ENCODE measurements at places on chromosomes 12 and 14. TPM values are rescaled to one million over a fixed set of nuclear protein-coding genes. Genes with fewer than 3 reads are reported as not detected.

DNA sequence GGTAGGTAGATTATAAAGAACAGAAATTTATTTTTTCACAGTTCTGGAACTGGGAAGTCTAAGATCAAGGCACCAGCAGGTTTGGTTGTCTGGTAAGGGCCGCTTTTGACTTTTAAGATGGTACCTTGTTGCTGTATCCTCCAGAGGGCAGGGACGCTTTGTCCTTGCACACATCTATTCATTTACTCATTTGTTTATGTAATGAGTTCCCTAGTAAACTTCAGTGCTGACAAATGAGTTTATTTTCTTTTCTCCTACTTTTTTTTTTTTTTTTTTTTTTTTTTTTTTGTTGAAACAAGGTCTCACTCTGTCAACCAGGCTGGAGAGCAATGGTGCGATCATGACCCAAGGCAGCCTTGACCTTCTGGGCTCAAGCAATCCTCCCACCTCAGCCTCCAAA lies 195.7 kb downstream of the FBXL14 start:
- DNase-seq: peak; percentile 75

GRCh38 chr14:76007379-76007778 lies 21.8 kb downstream of the IFT43 start:
- DNase-seq: no peak

GRCh38 chr14:103808403-103809001 lies 38.9 kb downstream of the PPP1R13B start:
- peak; percentile 63 for DNase-seq

DNA sequence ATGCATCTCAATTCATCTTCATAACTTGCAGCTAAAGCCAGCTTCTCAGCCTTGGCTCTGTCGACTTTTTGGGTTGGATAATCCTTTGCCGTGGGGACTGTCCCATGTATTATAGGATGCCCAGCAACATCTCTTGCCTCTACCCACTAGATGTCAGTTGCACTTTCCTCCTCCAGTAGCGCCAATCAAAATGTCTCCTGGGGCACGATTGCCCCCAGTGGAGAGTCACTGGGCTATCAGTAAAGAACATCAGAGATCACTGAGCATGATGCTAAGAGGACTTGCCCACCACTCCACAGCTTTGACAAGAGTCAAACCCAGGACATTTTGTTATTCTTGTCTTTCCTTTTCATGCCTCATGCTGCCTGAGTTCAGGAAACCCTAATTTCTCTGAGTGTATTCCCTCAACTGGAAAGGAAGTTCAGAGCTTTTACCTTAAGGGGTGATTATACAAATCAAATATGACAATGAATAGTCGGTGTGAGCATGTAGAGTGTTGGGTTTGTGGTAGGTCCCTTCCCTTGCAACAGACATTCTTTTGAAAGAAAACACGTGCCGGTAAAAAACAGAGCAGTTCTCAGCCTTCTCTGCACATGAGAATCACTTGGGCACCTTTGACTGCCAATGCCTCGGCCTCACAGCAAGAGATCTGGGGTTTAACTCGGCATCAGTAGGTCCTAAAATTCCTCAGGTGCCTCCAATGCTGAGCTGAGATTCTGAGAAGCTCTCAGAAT lies 980.6 kb downstream of the VRK1 start:
- DNase-seq: no peak

DNA sequence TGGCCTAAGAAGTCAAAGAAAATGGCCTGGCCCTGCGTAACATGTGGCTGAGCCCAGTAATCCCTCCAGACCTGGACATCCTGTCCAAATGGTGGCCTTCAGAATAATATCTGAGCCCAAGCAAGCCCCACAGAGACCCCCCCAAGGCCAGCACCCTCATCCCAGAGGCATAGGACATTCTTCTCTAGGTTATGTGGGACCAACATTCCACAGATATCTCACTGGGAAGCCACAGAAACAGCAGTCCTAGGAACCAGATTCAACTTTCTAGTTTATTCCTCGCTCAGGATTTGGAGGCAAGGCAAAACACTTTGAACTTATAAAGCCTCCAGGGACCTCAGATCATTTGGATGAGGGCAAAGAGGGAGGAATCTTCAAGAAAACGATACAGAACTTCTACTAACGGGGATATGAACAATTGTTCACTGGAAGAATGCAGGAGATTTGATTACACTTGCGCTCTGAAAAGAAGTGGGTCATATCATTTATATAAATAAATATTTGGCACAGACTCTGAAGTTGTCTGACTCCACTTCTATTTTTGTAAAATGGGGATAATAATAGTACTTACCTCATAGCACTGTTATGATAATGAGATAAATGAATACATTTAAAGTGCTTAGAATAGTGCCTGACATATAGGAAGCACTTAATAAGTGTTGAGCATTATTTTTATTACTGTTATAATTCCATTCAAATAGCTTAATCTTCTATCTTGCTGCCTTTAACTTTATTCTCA lies 171.5 kb downstream of the NUAK1 start:
- no peak for DNase-seq

- no peak for DNase-seq
These were observed 19.5 kb downstream of the PTGDR start for GRCh38 chr14:52286661-52287649.

DNA sequence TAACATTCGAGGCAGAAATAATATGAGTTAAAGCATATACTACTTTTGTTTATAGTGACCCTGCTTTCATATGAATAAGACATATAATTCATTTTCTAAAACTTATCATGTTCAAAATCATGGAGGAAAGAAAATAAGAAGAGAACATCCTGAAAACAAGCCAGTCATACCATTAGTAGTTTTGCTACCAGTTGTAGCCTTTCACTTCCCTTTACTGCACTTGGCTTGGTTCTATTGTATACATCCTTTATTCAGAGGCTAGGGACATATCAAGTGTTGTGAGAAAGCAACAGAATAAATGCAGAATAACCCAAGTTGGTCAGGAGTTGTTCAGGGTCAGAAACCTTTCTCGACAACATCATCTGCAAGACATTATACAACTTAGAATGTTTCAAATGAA lies 598.7 kb downstream of the SOX5 start:
- DNase-seq: no peak

DNA sequence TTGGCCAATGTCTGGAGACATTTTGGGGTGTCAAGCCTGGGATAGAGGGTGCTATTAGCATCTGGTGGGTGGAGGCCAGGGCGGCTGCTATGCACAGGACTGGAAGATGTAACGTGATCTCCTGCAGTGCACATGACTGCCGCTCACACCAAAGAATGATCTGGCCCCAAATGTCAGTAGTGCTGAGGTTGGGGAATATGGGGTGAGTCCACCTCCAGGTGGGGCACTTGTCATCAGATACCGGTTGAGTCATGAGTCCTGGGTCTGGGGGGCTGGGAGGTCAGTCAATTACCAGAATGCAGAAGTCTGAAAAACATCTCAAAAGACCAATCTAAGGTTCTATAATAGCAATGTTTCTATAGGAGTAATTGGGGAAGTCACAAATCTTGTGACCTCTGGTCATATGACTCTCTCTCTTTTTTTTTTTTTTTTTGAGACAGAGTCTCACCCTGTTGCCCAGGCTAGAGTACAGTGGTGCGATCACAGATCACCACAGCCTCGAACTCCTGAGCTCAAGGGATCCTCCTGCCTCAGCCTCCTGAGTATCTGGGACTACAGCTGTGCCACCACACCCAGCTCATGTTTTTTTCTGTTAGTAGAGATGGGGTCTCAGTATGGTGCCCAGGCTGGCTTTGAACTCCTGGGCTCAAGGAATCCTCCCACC lies 6.0 kb upstream of the SDSL start:
- no peak for DNase-seq

GRCh38 chr14:104680806-104681688 lies 8.4 kb upstream of the INF2 start:
- peak; percentile 82 for DNase-seq

- DNase-seq: peak; percentile 45
These were observed 62.3 kb downstream of the PTPN21 start for GRCh38 chr14:88492272-88493089.

DNA sequence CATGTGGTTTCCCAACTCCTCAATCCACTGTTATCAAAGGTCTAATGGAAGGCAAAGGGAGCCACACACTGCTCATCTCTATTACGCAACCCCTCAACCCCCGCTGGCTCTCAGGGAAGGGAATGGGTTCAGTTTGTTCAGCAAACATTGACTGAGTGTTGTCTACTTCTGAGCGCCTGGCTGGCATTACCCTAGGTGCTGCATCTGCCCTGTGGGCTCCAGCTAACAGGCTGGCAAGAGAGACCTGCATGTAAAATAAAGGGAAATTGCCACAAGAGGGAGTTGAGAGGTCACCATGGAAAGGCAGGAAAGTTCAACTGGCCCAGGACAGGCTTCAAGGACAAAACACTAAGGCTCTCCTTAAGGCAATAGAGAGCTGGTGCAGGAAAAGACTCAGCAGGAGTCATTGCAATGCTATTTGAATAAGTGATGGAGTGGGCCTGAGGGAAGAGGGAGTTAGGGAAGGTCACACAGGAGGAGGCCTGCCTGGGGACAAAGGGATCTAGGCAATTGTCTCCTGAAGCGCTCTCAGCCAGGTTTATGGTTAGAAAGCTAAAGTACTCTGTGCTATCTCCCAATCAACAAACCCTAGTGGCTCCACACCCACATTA lies 5.5 kb upstream of the ZNF740 start:
- DNase-seq: no peak

- DNase-seq: no peak
These were observed 21.0 kb downstream of the RPGRIP1 start for GRCh38 chr14:21300892-21301291.

DNA sequence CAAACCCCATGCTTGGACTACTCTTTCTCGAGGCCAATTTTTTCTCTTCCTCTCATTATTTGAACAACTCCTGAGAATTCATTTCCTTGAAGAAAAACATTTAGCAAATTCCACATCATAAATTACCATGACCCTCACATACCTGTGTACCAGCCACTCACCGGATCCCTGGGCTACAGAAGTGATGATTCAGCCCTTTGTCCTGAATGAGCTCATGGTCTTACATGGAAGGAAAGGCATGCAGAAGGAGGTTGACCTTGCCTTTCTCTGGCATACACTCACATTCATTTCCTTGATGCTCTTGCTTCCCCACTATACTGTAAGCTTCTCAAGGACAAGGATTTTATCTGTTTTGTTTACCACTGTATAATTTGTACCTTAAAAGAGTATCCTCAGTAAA lies 191.5 kb downstream of the SLC5A8 start:
- DNase-seq: peak; percentile 87

- peak; percentile 16 for DNase-seq
These were observed 53.0 kb downstream of the IFNG-AS1 start for GRCh38 chr12:68042212-68042699.

DNA sequence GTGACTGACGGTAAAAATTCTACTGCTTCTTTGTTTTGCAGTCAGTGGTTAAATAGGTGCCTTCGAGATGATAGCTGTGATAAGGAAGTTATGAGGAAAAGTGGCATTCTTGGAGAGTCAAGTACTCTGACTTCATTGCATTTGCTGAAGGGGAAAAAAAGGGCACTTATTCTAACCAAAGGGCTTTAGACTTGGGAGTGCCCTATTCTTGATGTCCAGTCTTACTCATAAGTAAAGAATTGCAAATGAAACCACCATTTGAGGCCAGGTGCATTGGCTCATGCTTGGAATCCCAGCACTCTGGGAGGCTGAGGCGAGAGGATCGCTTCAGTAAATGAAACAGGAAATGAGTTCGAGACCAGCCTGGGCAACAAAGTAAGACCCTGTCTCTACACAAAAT lies 40.3 kb downstream of the BRAP start:
- DNase-seq: no peak

- DNase-seq: no peak
These were observed 161.4 kb upstream of the ABCD2 start for GRCh38 chr12:39780913-39781446.

GRCh38 chr12:31813305-31813704 lies 84.5 kb upstream of the AMN1 start:
- DNase-seq: no peak

DNA sequence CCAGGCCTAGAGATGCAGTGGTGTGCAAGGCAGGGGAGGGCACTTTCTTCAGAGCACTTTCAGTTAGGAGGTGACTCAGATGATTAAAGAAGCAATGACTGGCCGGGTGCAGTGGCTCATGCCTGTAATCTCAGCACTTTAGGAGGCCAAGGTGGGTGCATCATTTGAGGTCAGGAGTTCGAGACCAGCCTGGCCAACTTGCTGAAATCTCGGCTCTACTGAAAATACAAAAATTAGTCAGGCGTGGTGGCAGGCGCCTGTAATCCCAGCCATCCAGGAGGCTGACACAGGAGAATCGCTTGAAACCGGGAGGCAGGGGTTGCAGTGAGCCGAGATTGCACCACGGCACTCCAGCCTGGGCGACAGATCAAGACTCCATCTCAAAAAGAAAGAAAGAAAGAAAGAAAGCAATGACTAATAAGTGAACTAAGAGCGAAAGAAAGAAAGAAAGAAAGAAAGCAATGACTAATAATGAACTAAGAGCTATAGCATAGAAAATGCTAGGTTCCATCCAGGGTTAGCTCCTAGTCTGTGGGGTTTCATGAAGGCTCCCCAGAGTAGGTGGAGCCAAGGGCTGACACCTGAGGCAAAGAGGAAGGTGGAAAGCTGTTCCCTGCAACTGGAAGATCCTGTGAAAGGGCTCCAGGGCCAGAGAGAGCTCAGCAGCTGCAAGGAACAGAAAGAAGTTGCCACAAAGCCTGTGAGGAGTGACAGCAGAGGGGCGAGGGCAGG lies 334.5 kb downstream of the CACNA1C start:
- no peak for DNase-seq

GRCh38 chr14:84792722-84793410 lies 737.1 kb upstream of the FLRT2 start:
- DNase-seq: no peak

DNA sequence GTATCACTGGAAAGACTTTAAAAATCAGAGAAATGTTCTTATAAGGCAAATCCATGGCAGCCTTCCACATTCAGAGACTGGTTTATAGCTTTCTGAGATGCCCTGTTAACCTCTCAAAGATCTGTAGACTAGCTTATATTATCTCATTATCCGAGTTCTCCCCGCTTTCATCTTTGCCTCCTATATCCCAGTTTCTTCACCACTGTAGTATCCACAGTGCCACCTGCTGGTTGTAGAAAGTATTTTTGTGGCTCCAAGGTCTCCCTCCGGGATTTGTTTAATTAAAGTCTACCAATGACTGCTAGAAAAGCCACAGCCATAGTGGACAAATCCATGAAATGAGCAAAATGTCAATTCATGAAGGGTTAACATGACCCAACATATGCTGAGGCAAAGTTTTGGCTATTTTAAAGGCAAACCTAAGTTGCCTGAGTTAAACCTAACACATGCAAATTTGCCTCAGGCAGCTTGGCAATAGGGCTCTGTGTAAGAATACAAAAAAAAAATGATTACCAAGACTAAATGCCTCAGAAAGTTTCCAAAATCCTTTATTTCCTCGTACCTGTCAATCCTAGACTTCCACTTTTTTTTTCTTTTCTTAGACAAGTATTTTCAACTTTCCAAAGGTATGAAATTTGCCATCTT lies 218.8 kb upstream of the BMP4 start:
- DNase-seq: peak; percentile 59

- no peak for DNase-seq
These were observed 348.0 kb downstream of the BCL11B start for GRCh38 chr14:98924046-98924445.

HOXC5 gene
- not detected for total RNA-seq

SLC17A8 gene
- total RNA-seq: not detected

ATG101 gene
- 63.0 TPM for total RNA-seq

PDZRN4 gene
- not detected for total RNA-seq

CHFR gene
- total RNA-seq: 11.9 TPM

CLECL1 gene
- not detected for total RNA-seq

Measured in H4 (cell line).